ENCODE measurements at places on chromosomes 5 and 9.
A peak's percentile ranks its signal among the peaks of the same experiment; 100 is the strongest.

DNA sequence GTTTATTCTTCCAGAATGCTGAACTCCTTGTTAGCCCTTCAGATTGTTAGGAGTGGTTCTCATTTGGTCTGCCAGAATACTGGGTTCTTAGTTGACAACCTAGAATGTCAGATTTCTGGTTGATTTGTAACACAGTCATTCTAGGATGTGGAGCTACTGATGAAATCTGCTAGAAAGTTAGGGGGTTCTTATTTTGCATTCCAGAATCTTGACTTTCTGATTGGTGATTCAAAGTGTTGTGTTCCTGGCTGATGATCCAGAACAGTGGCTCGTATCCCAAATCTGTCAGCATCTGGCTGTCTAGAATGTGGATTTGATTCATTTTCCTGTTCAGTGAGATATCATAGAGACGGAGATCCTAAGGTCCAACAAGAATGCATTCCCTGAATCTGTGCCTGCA is 21.9 kb downstream of the PTGS1 start:
- no peak for ATAC-seq

DNA sequence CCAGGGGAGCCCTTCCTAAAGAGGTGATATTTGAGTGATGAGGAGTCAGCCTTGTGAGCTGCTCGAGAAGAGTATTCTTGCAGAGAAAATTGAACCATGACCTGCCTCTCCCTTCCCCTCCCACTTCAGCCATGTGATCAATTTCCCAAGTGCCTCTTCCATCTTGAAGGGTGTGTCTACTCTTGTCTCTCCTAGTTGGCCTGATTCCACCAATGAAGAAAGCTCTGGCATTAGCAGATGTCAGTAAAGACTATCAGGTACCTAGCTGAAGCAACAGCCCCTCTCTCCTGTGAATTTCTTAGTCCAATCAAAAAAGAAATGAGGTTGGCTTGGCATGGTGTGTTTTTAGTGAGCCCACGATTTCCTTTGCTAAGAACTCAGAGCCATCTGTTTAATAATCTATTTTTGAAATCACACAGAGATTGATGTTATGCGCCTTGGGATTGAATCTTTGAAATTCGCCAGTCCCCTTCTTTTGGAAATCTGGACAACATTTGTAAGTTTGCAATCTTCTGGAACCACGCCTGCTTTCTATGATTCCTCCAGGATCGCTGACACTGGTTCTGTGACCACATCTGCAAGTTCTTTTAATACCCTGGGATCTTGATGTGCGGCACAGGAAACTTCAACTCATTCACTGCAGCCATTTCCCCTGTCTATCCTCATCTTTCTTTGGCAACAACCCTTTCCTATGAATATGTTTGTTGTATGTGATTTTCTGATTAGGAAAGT is 404.6 kb downstream of the DMRT2 start:
- ATAC-seq, result no peak

- no peak for ATAC-seq
Observed at GRCh38 chr5:17019324-17019723, 83.2 kb upstream of the MYO10 start.

DNA sequence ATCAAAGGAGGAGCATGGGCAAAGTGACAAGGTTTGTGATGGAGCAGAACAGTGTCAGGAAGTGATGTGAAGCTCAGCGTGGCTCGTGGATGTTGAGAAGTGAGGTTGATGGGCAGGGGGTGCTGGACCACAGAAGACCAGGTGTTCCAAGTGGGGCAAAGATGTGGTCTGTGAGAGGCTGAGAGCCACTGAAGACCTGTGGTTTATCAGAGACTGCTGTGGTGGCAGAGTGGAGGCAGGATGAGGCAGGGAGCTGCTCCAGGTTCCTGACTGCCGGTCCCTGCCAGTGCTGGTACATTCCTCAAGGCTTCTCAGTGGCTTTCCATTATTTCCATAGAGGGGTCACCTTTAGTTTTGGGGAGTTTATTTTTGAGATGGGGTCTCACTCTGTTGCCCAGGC is 19.1 kb downstream of the PALM2AKAP2 start:
- no peak for ATAC-seq

DNA sequence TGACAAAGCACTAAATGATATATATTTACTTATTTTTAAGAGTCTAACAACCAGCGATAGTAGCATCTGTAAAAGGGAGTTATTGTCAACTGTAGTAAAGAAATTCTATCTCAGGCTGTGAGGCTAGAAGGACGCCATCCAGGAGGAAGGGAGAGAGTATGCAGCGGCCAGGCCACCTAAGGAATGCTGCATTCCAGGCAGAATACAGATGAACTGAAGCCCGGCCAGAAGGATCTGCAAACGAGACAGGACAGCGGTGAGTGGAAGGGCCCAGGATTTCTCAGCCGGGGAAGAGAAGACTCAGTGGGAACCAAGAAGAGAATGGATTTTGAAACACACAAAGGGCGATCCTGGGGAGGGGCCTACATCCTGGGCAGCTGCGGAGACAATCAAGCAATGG is 7.4 kb downstream of the RETREG1 start:
- no peak for ATAC-seq

DNA sequence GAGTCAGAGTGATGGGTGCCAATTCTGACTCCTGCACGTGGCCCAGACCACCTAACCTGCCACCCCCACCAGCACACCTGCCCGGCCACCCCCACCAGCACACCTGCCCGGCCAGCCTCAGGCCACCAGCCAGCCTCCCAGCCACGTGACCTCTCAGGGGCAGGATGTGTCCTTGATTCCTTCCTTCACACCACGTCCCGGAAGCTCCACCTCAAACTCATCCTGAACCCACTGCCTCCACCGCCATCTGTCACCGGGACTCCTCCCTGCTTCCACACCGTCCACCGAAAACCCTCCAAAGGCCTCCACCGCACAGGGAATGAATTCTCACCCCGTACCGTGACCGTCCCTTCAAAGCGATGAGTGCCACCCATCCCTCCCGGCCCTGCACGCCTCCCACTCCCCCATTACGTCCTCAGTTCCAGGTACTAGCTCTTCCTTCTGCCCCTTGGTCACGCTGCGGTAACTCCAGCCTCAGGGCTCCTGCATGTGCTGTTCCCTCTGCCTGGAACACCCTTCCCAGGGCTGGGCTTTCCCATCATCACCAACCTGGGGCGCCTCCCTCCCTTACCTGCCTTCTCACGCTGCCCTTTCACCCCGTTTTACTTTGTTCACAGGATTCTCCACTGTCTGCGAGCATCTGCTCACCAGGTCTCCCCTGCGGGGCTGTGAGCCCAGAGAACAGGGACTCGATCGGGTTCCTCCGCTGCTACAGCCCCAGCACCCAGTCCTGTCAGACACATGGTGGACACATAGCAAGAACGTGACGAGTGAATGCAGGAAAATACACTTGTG is 82.9 kb downstream of the ADAMTS2 start:
- no peak for ATAC-seq

GRCh38 chr9:69452110-69452782 is 127.2 kb downstream of the ENTREP1 start:
- no peak for ATAC-seq

- no peak for ATAC-seq
Observed at GRCh38 chr5:140565780-140566095, 1.1 kb downstream of the SLC35A4 start.

- ATAC-seq, result no peak
Observed at GRCh38 chr9:20702570-20702969, 18.5 kb downstream of the FOCAD start.

GRCh38 chr5:181173027-181173419 is 25.6 kb downstream of the OR2V2 start:
- no peak for ATAC-seq

- peak; percentile 20 for ATAC-seq
Observed at GRCh38 chr9:137423514-137424291, 510 bp downstream of the NOXA1 start.

- ATAC-seq, result no peak
Observed at GRCh38 chr9:9585920-9586319, 1026.9 kb downstream of the PTPRD start.

GRCh38 chr5:6837519-6838110 is 124.4 kb downstream of the TENT4A start:
- no peak for ATAC-seq

GRCh38 chr9:106726070-106726815 is 136.7 kb upstream of the ZNF462 start:
- ATAC-seq, result no peak

GRCh38 chr9:136058801-136059302 is 36.2 kb downstream of the NACC2 start:
- no peak for ATAC-seq

DNA sequence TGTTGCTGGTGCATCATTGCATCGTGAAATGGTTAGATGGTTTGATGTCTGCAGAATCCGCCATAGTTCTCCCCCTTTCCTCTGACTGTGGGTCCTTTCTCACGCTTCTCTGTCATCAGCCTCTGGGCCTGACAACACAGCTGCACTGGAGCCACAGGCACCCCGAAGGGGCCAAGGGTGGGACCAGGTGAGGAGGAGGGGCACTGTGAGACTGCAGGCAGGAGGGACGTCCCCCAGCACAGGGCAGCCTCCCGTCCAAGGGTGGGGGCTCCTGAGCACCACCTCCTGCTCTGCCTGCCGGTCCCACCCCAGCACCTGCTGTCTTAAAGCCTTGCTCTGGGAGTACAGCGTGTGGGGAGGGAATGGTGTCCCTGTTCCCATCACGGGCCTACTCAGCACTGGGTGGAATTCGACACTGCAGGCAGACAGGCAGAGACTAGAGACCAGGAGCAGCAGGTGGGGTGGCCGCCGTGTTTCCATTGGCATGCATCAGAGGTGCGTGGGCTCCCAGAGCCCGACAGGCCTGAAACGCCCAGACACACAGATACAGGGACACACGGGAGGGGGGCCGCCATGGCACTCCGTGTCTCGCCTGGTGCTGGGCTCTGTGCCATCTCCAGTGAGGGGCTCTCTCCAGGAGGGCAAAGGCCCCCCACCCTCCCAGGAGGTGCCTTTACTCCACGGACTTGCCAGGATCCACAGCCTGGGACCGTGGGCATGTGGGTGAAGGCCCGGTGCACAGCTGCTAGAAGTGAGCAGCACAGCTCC is 15.0 kb downstream of the CACNA1B start:
- ATAC-seq, result no peak

GRCh38 chr9:89426384-89426961 is 71.4 kb downstream of the SEMA4D start:
- ATAC-seq, result no peak

DNA sequence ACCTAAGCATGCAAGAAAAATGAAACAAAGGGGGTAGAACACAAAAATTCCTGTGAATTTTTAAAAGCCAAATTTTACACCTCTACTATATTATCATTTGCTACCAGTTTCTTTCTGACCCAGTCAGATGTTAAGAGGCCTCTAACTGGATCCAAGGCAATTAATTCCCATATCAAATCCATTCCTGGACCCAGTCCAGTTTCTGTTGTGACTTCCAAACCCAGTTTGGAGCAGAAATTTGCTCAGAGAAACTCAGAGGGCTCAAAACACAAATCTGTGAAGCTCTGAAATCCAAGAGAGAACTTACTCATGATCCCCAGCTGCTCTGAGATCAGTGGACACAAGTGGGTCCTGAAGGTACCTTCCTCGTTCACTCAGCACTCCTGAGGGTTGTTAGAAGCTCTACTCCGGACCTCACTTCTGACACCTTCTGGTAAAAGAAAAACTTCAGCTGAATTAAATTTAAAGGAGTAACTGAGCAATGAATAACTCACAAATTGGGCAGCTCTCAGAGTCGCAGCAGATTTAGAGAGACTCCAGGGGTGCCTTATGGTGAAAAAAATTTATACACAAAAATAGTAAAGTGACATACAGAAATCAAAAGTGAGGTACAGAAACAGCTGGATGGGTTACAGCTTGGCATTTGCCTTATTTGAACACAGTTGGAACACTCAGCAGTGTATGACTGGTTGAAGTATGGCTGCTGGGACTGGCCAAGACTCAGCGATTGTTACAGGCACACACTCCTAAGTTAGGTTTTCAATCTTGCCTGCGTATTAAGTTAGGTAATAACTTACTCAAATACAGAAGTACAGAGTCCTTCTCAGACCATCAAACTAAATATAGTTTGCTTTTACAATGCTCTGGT is 32.4 kb downstream of the INSL4 start:
- peak; percentile 48 for ATAC-seq

DNA sequence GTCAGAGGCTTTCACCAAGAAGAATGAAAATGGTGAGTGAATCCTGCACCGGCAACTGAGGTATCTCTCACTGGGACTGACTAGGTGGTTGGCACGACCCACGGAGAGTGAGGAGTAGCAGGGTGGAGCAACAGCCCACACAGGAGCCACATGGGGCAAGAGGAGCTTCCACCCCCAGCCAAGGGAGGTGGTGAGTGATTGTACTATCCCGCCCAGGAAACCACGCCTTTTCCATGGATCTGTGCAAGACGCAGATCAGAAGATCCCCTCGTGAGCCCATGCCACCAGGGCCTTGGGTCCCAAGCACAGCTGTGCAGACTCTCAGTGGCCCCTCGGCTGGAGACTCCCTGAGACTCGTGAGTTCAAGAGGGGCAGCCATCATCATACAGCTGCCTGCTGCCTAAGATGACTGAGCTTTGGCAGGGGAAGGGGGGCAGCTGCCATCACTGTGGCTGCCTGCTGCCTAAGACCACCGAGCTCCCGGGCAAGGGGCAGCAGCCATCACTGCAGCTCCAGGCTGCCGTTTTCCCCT is 229.5 kb downstream of the AP3B1 start:
- no peak for ATAC-seq

DNA sequence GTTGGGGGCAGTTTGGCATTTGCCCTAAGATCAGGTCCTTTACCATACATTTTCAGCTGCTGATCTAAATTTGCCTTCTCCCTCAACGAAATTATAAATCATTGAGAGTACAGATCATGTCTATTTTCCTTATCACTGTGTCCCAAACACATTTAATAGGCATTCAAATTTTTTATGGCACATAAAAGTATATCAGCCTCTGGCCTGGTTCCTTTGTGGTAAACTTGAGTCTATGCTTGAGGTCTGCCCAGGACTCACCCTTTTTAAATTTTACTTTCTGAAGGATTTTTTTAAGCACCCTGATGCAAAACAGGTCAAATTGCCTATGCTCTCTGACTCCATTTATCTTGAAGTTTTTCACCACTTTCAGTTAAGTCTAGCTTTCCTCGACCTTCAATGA is 163.6 kb upstream of the GRIN3A start:
- no peak for ATAC-seq

GRCh38 chr9:22919423-22919822 is 472.8 kb downstream of the DMRTA1 start:
- ATAC-seq, result no peak

GRCh38 chr5:149185067-149185466 is 43.8 kb downstream of the ABLIM3 start:
- ATAC-seq, result no peak

DNA sequence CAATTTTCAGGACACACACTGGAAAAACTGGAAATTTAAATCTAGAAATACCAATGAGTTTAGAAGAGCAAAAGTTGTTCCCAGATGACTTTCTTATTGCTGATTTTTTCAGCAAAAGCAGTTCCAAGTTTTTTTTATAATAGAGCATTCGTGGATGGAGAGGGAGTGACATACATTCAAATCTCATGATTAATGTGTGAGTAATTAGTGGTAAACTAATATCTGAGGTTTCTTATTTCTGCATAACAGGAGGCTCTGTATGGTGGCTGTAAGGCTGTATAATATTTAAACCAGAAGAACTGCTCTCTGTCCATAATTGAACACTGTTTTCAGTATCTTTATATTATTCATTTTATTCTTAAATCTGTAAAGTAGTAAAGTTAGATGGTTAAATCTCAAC is 25.8 kb downstream of the LYSMD3 start:
- no peak for ATAC-seq
